ENCODE measurements at places on chromosomes 2 and 18.

DNA sequence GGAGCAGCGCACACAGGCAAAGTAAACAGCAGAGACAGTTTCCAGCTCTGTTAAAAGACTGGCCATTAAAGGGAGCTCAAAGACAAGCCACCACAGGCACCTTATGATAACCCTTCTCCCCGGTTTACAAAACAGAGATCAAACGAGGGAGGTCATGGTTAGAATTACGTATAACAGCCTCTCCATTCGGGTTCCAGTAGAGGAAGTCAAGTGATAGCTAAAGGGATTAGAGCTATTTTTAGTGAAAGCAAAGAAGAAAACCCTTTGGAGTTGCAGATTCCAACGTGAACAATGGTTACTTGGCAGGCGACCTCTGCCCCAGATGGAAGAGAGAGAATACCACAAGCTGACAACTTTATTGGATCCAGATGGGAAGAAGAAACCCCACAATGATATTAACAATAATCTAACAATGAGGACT lies 31.2 kb upstream of the EDAR start:
- no peak for DNase-seq

DNA sequence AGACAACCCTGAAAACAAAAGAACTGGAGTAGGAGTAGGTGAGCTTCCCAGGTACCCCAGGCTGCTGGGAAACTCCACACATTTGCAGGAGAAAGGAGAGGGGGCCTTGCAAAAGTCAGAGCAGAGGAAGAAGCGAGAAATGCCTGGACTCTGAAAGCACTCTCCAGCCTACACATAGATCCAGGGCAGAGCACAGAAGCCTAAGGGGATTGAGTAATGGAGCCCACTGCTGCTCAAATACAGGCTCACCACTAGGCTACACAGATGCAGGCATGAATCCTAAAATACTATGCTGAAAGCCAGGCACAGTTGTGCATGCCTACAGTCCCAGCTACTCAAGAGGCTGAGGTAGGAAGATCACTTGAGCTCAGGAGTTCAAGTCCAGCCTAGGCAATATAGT lies 33.4 kb downstream of the OSBPL1A start:
- DNase-seq = no peak

GRCh38 chr2:158783923-158784322 lies 11.2 kb upstream of the DAPL1 start:
- no peak for DNase-seq

DNA sequence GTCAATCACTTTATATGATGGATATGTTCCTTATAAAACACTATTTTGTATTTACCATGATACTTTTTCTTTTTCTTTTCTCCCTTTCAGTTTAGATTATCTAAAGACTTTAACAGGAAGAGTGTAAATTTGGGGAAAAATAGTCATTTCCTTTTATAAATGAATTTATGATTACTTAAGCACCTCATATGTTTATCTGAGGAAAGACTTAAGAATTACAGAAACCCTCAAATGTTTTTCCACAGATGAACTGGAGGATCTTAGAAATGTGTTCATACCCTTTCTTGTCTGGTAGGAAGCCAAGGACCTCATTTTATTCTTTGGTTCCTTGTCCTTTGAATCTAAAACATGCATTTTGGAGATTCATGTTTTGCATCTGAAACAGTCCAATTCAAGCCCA lies 36.7 kb downstream of the MAPRE2 start:
- no peak for DNase-seq

- DNase-seq = no peak
Observed at GRCh38 chr2:25617948-25618646, 55.3 kb downstream of the DTNB start.

- no peak for DNase-seq
Observed at GRCh38 chr2:221129657-221130056, 442.4 kb downstream of the EPHA4 start.

GRCh38 chr18:13103366-13103765 lies 112.2 kb downstream of the CEP192 start:
- no peak for DNase-seq

DNA sequence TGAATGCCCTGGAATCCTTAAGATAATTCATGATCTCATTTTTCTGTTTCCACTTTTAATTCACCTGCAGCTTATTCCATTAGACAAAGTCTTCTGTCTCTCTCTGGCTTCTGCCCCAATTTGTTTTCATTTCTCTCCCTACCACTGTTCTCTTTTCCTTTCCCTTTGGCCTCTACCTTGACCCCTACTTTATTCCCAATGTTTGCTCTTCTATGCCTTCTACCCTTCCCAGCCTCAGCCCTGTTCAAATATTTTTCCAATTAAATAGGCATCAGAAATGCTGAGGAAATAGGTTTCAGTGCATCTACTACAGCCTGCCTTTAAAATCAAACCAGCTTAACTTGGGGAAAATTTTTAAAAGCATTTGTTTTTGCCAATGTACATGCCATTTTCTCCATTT lies 443.7 kb upstream of the CWC22 start:
- no peak for DNase-seq

DNA sequence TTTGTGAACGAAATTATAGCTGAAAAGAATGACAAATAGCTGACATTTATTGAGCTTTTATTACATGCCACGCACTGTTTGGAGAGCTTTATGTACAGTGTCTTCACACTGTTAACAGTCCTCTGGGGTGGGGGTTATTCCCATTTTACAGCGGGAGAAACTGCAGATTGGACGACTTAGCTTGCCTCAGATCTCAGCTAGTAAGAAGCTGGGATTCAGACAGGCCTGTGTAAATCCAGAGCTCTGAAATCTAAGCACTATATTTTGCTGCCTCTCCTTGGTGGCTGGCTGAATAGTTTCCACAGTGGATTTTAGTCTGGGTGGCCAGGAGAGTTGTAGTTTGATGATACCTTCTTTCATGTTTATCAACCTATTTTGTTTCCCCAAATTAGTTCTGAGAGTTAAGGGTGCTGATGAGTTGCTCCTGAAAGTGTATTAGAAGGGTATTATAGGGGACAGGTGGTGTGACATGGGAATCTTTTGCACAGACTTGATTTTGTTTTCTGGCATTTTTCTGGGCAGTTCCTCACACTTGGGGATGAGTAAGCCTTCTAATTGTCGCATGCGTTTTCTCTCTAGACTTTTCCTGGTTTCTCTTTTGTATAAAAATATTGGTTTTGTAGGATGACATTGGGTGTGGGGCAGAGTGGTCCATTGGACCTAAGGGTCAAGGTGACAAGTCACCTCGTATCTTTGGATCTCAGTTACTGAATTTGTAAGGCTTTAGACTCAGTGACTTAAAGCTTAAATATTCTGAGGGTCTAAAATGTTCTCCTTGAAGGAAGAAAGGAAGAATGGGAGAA lies 1.5 kb downstream of the ACSL3 start:
- no peak for DNase-seq

- DNase-seq = no peak
Observed at GRCh38 chr18:58064406-58064998, 20.5 kb downstream of the NEDD4L start.

- DNase-seq = no peak
Observed at GRCh38 chr18:24878289-24878688, 417.9 kb downstream of the HRH4 start.

DNA sequence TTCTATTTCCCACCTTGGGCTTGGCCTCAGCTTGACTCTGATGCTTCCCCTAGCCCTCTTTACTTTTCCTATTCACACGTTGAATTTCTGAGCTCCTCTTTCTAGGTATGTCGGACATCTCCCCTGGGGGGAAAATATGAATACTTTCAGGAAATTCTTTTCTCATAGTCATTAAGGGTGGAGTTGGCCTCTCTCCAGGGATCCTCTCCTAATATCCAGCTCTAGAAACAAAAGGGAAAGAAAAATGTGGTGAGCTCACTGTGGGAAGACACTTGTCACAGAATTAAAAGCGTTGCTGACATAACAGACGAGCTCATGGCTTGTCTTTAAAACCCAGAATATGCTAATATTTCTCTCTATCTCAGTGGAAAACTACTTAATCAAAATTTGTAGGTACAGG lies 132.7 kb upstream of the MEX3C start:
- DNase-seq = no peak

DNA sequence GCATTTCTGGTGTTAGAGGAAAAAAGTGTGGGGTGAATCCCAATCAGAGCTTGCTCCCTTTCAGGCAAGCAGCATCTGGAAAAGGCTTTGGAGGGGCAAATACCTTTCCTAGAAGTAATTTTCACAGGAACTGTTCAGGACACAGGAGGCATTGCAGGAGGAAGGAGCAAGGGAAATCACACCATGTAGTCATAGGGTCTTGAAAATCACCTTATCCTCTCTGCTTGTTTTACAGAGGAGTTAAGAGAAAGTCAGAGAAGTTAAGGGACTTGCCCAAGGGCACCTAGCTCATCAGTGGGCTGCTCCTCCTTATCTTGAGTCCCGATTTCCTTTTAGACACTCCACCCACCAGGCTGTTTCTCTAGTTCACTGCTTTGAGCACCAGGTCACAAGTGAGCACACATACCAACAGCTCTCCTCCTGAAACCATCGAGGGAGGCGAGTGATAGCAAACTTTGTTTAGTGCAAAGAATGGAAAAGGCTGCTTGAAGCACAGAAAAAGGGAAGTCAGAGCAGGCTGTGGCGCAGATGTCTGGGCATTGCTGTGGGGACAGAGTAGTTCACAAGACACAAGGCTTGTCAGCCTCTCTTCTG lies 89.2 kb upstream of the CXCR4 start:
- no peak for DNase-seq

GRCh38 chr2:104584393-104584792 lies 269.5 kb upstream of the POU3F3 start:
- DNase-seq = no peak

DNA sequence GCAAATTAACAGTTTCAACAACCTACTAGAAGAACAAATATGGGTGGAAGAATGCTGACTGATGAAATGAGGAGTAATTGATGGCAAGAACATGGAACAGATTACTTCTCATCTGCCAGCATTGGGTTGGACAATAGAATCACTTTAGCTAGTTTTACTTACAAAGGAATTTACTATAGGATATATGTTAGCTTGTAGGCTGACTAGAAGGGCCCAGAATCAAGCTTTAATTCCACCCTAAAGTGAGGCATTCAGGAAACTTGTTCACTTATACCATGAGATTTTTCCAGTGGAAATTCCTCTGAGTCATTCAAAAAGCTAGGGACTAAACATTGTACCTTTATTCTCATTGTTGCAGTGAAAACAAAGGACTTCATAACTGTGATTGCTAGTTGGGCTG lies 5.0 kb upstream of the ZSWIM2 start:
- no peak for DNase-seq

DNA sequence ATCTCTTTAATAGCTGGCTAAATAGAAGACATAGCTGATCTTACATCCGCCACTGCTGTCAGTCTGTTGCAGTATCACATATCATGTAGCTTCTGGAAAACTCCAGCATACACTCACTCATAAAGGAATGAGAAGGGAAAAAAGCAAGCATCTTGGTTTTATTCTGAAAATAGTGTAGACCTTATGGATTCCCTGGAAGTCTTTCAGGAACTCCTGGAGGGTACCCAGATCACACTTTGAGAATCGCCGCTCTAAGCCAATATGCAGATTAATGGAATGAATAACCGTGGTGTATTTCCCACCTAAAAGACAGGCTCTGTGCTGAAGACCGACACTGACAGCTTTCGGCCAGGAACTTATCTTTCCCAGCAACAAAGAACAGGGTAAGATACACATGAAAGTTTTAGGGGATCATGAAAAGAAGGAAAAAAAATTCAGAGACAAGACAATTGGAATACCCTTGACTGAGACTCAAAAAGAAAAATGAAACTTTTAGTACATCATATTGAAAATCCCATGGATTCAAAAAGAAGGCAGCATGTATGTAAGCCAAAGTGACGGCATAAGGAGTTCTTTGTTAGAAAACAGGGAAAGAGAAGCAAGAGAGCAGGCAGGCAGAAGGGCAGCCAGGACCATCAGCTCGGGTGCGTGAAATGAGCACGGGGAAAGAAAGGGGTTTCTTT lies 56.4 kb upstream of the SEC11C start:
- no peak for DNase-seq

- DNase-seq = no peak
Observed at GRCh38 chr18:8536231-8536630, 73.0 kb upstream of the RAB12 start.

DNA sequence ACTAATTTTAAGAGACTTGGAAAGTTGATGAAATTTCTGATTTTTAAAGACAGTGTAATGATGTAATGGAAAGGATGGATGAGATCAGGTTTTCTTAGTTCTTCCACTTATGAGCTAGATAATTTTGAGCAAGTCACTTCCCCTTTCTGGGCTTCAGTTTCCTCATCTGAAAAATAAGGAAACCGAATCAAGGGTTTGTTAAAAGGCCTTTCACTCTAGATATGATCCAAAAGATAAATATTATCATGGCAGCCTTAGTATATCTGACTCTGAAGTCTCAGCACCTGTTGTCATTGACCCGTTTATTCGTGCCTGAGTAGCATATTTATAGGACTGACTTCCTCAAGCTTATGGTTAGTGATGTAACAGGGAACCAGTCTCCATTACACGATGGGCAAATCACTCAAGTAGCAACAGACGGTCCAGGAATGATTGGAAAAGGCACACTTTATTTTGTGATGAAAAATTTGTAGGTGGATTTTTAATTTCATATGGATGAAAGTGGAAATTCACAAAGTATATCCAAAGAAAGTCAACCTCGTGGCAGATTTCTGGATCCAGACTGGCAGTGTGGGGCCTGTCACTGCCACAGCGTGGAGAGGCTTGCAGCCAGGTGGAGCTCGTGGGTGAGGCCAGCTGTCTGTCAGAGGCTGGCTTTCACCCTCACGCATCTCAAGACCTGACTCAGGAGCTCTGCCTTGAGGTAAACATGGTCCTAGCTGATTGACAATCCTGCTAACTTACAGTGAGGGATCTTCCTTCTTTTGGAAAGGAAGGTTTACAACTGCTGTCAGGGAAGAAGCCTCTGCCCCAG lies 137.9 kb upstream of the CXCR4 start:
- DNase-seq = no peak

DNA sequence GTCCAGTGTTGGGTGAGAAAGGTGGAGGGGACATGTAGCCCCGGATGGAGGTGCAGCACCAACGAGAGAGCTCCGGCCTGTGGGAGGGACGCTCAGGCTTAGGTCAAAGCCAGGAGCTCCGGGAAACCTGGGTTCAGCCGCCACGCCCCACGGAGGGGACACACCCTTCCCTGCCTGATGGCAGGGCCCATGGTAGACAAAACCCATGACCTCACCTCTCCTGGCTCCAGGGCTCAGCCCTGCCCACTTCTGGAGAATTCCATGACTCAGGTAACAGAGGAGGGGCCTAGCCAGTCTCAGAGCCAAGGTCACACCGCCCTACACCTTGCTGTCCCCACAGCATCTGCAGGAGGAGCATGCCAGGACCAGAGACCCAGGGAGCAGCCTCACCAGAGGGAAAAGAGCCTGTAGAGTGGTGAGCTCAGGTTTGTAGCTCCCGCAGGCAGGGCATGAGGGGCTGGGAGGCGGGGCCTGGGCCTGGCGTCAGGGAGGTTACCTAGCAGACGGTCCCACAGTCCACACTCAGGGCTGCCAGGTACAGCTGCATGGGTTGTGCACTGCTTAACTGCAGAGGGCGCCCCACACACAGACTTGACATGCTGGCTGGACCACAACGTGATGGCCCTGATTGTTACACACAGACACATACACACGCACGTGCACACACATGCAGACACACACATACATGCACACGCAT lies 70.8 kb upstream of the SMAD7 start:
- DNase-seq = no peak

GRCh38 chr18:49447810-49448745 lies 12.4 kb downstream of the DYM start:
- no peak for DNase-seq

GRCh38 chr18:74479486-74480148 lies 16.5 kb upstream of the CNDP2 start:
- no peak for DNase-seq
